ENCODE measurements at places on chromosomes 13 and 19.

- DNase-seq: no peak
These were observed 13.8 kb downstream of the RASA3 start for GRCh38 chr13:114118511-114119123.

DNA sequence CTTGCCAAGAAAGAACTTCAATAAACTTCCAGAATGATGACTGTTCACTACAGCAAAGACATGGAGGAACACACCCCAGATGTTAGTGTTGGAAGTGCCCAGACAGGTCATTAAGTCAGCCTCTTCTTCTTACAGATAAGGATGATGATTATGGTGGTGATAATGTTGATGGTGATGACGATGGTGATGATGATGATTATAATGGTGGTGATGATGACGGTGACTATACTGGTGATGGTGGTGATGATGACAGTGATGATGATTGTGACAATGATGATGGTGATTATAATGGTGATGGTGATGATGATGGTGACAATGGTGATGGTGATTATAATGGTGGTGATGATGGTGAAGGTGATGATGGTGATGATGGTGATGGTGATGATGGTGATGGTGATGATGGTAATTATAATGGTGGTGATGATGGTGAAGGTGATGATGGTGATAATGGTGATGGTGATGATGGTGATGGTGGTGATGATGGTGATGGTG lies 8.4 kb downstream of the C13orf46 start:
- no peak for DNase-seq

- DNase-seq: peak; percentile 99
These were observed 3.0 kb upstream of the ZFP36 start for GRCh38 chr19:39403331-39404312.

DNA sequence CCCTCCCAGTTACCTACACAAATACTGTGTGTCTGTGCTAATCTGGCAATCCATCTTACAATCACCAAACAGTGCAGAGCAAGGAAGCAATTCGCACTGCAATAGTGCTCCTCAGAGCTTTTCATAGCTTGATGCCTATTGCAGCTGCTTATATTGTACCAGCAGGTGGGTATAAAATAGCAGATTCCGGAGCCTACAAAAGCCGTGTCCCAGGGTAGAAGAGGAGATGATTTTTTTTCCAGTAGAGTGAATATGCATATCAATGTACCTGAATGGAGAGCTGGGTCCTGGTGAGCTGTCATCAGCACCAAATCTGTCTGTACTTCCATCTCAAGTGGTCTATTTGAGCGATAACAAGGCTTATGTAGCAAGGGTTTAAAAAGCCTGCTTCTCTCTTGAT lies 668.4 kb downstream of the DIAPH3 start:
- DNase-seq: no peak

- no peak for DNase-seq
These were observed 281.2 kb downstream of the SHISA2 start for GRCh38 chr13:25770601-25771000.

DNA sequence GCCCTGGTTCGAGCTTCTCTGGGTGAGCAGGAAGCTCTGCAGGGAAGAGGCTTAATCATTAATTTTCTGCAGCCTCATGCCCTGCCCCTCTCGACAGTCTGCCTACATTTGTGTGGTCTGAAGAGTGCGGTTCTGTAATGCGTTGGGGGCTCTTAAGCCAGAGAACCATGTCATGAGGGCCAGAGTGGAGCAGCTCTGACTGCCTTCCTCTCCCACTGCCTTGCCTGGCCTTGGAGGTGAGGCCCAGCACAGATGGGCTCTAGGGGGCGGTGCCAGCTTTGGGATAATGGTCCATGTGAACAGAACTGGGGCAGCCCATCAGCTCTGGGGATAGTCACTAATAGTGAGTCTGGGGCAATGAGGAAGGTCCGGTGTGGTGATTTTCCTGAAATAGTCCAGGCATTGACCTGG lies 5.7 kb downstream of the FGF9 start:
- DNase-seq: peak; percentile 13

DNA sequence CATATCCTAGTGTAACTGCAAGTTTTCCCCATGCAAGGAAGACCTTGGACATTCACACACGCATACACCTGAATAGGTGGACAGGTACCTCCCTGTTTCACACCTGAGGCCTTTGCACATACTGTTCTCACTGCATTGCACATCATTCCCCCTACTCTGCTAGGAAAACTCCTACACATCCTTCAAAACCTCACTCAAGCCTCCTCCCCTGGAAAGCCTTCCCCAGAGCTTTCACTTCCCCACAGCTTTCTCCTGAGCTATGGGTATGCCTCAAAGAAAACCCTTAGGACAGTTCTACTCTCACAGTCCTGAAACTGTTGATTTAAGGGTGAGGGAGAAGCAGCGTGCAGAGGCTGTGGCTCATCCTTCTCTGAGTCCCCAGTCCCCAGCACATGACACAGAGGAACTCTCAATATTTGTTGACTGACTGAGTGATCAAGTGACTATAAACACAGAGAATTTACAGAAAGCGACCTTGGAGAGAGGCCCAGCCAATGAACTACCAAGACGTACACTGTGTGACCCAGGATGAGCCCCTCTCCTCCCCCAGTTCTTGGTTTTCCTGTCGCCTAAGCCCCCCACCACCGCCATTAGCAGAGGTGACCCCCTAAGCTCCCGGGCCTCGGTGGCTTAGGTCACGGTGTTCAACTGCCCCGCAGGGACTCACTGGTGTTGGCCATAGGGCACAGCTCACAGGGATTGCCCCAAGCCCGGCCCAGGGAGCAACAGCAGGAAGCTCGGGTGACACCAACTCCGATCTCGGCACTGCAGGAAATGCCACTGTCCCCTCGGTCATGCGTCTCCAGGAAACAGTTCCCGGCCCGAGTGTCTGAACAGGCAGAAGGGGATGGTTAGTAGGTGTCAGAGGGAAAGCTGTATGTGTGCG lies 40.6 kb downstream of the FBN3 start:
- no peak for DNase-seq

- DNase-seq: peak; percentile 78
These were observed 60.6 kb downstream of the NDFIP2 start for GRCh38 chr13:79541426-79542049.

GRCh38 chr13:100138859-100139491 lies 50.1 kb downstream of the PCCA start:
- DNase-seq: no peak

- DNase-seq: no peak
These were observed 11.1 kb downstream of the SYT3 start for GRCh38 chr19:50628551-50628950.

DNA sequence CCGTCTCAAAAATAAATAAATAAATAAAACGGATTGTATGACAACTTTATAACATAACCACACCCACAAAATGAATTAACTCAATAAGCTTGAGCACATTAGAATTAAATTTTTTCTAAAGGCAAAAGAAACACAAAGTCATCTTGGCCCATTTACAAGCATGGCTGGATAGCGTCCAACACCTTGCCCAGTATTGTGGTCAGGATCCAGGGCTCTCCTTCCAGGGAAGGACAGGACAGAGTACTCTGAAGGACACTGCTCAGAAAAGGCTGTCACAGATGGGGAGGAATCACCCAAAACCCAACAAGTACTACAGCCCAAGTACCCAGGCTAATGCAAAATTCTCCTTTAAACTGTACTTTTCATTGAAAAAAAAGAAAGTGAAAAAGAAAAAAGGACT lies 27.1 kb downstream of the SUGP2 start:
- DNase-seq: no peak

GRCh38 chr13:73865027-73865426 lies 269.2 kb downstream of the KLF12 start:
- no peak for DNase-seq

DNA sequence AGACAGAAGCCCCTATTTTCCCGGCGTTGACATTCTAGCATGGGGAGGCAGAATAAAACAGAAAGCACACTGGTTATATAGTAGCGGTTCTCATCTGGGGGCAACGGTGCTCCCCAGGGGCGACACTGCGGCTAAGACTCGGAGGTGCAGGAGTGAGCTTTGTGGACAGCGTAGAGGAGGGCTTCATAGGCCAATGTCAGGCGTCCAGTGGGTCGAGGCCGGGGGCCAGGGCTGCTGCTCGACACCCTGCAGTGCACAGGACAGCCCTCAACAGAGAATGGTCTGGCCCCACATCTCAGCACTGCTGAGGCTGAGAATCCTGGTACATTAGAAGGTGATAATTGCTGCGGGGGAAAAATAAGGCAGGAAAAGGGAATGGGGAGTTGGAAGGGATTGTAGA lies 1.5 kb downstream of the ZNF628 start:
- no peak for DNase-seq

- no peak for DNase-seq
These were observed 37.3 kb downstream of the KDM4B start for GRCh38 chr19:5006201-5006600.

GRCh38 chr13:46334035-46334822 lies 52.8 kb downstream of the RUBCNL start:
- no peak for DNase-seq

DNA sequence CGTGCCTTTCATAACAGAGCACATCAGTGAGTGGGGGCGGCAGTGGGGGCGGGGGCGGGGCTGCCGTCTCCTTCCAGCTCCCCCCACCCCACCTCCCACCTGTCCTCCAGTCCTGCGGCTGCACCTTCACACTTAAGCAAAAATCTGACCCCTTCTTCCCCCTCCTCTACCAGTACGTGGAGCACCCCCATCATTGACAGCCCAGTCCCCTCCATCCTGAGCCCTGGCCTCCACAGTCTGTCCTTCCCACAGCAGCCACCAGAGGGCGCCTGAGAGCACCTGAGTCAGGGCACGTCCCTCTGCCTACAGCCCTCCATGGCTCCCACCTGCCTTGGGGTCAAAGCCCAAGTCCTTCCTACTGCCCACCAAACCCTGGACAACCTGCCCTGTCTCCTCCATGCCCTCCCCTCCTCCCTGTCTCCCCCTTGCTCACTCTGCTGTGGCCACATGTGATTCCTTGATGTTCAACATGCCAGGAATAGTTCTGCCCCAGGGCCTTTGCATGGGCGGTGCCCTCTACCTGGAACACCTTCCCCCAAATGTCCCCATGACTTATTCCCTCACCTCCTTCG lies 4.0 kb downstream of the EBI3 start:
- peak; percentile 61 for DNase-seq

DNA sequence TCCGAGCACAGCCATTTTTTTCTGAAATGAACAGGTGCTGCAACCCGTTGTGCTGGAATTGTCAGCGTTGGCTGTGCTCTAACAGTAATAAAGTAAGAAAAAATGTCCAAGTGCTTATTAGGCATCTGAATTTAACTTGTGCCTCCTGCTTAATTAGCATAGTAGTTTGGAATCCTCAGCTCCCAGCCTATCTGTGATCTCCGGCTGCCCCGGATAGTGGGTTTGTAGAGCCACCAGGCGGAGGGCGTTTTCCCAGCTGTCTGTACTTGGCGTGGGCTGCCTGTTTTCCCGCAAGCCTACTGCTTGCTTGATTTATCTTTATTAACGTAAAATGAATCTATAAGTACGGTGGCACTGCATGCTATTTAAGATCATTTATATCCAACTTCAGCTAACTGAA lies 137.9 kb downstream of the MTUS2 start:
- no peak for DNase-seq

GRCh38 chr13:112978561-112979405 lies 9.8 kb downstream of the MCF2L start:
- DNase-seq: no peak

DNA sequence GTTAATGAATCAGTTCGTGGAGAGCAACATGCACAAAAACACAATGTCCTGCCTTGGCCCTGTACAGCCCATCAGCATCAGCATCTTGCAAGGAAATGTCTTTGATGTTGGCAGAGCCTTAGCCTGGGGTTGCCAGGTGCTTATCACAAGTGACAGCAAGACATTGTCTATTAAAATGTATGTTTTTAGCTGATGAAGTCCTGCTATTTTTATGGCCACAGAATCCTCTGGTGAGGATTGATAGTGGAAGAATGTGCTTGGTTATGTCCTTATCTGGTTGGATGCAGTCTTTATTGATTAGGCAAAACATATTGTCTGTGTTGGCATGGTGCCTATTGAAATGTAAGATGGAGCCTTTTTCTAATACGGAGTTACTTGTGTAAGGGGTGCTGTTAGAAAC lies 1427.0 kb upstream of the MIR17HG start:
- no peak for DNase-seq

- DNase-seq: no peak
These were observed 12.4 kb downstream of the MCF2L start for GRCh38 chr13:112981451-112981850.

- DNase-seq: no peak
These were observed 7.4 kb downstream of the HPN start for GRCh38 chr19:35048911-35049411.

GRCh38 chr19:3693025-3693925 lies 7.0 kb downstream of the PIP5K1C start:
- no peak for DNase-seq

GRCh38 chr19:340620-341385 lies 3.8 kb downstream of the MIER2 start:
- DNase-seq: no peak

DNA sequence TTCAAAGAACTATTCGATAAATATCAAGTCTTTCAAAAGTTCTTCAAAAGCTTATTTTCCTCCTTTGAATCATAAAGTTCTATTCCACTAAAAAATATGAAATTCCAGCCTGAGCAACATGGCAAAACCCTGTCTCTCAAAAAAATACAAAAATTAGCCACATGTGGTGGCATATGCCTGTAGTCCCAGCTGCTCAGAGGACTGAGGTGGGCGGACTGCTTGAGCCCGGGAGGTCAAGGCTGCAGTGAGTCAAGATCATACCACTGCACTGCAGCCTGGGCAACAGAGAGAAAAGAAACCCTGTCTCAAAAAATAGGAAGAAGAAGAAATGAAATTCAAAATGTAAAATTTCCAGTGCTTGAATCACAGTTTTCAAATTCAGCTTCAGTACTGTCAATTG lies 24.6 kb downstream of the CAB39L start:
- DNase-seq: no peak

DNA sequence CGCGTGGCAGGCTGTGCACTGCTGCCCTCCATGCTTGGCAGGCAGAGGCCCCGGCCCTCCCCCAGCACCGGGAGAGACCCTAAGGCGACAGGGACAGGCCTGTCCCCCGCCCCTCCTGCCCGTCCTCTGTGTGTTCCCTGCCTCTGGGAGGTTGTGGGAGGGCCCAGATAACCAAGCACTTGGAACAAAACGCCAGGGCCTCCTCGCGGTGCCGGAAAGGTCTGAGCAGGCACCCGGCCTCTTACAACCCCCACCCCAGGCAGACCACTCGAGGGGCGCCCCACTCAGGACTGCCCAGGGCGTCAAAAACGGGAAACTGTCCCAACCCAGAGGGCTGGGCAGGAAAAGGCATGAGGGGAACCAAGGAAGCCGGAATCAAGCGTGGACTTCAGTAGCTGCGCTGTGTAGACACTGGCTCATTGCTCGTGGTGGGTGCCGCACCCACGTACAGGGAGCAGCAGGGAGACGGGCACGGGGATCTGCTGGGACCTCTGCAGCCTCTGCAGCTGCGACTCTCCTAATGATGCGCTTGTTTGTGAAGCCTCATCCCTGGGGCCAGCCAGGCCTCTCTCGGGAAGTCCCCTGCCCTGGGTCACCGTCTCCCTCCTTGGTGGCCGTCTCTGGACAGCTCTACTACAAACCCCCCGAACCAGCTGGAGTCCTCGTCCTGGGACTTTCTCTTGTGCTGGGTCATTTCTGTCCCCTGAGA lies 20.0 kb downstream of the GNA11 start:
- no peak for DNase-seq

GRCh38 chr19:11247391-11247790 lies 8.0 kb downstream of the ANGPTL8 start:
- no peak for DNase-seq

Data from CD4-positive, alpha-beta T cell treated with Interleukin-21 for 1 hour (primary cell).